ENCODE measurements at places on chromosomes 3 and 15.

DNA sequence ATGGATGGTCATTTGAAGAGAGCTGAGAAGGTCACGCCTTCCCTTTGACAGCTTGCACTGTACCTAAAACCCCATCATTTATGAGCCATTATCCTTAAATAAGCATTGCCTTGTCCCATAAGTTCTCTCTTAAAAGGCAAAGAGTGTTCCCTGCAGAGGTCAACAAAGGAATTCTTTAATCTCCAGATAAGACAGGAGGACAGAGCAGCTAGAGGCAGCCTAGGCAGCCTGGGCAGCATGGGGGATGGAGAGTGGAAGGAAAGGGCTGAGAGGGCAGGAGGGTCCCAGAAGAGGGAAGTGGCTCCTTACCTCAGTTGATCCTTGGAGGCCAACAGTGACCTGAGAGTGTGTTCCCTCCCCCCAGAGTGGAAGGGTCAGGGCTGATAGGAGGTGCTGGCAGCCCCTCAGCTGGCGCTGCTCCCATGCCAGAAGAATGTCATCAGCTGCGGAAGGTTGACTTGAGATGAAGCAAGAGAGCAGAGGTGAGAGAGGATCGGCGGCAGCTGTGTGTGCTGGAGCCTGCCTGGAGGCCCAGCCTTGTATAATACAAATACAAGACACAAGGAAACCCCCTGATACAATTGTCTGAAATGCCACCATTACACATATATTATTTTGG lies 12.8 kb downstream of the KBTBD13 start:
- no peak for DNase-seq

GRCh38 chr15:76575274-76575673 lies 238.7 kb downstream of the ISL2 start:
- DNase-seq = no peak

GRCh38 chr3:55782351-55782750 lies 295.2 kb upstream of the WNT5A start:
- DNase-seq = no peak

DNA sequence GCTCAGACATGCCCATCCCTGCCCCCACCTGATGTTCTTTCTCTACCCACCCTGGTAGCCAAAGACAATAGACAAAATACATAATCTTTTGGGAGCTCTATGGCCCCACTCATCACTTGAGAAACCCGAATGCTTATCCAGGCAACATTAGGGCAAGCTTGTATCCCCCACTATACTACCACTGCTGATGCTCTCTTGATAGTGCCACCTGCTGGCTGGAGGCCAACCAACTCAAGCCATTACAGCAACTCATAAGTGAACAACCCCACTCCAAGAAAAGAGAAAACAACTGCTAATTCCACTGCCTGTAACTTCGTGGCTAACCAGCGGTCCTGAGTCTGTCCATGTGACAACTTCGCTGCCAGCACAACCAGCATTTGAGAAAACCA lies 342.5 kb upstream of the TGFBR2 start:
- no peak for DNase-seq

GRCh38 chr15:69298354-69298696 lies 387 bp upstream of the PAQR5 start:
- DNase-seq = no peak

Data from stimulated activated CD4-positive, alpha-beta T cell treated with anti-CD3 and anti-CD28 coated beads, Interleukin-15, amount 100 ng/mL, for 48 hours (primary cell).